NCI-H2029 treated with DMSO at 0.1 percent for 48 hours (cell line): ENCODE measurements at places on chromosomes 2 and 18.

DNA sequence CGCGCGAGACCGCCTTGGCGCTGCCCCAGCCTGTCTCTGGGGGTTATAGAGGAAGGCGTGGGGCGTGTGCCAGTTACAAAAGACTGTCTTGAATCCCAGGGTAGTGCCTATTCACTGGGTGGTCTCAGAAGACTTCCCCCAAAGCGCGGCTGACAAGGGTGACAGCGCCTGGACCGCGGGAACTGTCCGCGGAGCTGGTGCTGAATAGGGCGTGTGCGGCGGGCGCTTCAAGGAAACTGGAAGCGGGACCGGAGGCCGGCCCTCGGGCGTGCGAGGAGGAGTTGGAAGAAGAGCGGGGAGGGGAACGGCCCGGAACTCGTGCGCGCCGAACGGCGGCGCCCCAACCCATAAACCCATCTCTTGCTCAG, 2.3 kb downstream of the EGR4 start:
- DNase-seq: no peak

DNA sequence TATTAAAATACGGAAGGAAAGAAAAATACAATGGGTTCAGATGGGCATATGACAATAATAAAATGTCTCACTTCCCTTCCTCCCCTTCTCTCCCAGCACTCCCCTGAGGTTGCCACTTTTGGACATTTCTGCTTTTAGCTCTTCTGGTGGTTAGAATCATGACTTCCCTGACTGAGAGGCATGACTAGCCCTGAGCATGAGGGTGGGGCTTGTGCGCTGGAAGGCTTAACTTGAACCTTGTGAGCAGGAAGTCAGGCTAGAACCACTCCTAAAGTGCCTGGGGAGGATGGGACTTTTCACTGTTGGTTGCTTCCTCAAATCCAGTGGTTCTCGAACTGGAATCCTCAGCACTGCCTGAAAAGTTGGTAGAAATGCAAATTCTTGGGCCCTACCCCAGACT, 19.7 kb upstream of the ARHGAP25 start:
- DNase-seq: no peak

DNA sequence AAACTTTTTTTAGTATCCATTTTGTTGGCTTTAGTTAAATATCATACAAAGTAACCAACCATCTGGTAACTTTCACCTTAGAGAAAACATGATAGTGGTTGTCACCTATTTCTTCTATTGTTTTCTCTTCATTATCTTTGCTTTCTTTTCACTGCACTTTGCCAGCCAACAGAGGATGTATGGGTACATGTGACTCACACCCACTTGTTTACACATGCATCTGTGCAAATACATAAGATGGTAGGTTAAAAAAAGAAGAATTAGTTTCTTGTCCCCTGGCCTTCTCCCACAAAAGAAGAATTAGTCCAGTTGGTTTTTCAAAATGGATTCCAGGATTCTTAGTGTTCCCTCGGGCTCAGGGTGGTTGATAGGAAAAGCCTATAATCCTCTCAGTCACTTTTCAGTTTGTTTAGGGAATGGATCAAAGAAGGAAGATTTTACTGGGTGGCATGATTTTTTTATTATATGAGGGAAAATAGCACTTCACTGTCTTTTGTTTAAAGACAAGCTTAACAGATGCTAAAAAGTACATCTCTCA, 46.6 kb downstream of the CDK15 start:
- DNase-seq: no peak

- DNase-seq: no peak
Observed at GRCh38 chr2:96921561-96922319, 51.9 kb upstream of the SEMA4C start.

DNA sequence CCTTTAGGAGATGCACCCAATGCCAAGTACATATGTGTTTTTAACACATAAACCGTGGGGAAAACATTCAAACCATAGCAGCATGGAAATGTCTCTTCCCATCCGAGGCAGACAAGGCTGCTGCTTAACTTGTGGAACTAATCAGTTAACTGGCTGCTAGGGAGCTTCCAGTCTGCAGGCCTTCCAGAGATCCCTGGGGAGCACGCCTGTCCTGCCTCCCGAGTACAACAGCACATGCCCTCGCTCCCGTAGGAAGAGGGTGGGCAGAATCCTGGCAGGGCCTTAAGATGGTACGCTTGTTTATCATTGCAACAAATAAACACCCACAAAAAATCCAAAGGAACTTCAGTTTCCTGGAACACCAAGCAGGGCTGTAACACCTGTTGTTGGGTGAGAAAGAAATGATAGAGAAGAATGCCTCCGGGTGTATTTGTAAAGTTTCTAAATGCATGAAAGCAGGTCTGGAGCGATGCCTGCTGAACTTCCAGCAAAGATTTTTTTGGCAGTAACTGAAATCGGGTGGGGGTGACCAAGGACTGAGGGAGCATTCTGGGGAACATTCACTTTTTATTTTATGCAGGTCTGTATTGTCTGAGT, 56.2 kb downstream of the EDAR start:
- no peak for DNase-seq

DNA sequence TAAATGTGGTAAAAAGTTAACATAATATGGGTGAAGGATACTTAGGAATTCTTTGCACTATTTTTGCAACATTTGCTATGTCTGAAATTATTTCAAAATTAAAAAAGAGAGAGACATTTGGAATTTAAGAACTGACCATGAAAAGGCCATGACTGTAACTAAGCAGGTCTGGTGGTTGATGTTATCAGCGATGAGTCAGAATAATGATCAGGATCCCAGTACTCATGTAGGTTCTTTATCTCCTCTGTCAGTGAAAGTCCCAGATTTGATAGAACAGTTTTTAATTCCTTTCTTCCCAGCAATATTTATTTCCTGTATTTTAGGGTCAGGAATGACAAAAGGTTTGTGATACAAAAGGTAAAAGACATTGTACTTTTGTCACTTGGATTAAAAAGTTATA, 242.4 kb upstream of the ZNF521 start:
- no peak for DNase-seq

GRCh38 chr2:99140860-99141109, 722 bp upstream of the C2orf15 start:
- DNase-seq: no peak
